ENCODE measurements at places on chromosomes 3 and 15.

- DNase-seq = no peak
These were observed 164.6 kb downstream of the SMAD6 start for GRCh38 chr15:66866656-66867055.

DNA sequence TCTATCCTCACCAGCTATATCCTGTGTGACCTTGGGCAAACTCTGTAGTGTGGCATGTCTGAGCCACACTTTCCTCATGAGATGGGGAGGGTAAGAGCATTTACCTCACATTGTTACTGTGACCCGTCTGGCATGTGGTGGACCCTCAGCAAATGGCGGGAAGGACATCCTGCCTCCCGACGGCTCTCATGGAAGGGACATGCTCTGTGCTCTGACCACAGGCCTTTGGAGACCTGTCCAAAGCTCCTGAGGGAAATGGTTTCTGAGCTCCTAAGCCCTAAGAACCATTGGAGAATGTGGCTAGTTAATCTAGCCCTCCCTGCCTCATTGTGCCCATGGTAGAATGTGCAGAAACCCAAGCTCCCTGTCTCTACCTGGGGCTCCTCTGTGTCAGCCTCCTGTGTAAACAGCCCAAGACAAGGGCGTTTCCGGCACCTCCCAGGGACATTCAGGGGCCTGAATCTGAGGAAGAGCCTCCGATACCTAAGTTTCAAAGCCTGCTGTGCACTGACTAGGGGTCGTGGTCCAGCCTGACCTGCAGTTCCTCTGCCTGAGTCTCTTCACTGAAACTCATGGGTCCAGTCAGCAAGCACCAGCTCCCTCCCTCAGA, 29.0 kb downstream of the XYLB start:
- DNase-seq = no peak

DNA sequence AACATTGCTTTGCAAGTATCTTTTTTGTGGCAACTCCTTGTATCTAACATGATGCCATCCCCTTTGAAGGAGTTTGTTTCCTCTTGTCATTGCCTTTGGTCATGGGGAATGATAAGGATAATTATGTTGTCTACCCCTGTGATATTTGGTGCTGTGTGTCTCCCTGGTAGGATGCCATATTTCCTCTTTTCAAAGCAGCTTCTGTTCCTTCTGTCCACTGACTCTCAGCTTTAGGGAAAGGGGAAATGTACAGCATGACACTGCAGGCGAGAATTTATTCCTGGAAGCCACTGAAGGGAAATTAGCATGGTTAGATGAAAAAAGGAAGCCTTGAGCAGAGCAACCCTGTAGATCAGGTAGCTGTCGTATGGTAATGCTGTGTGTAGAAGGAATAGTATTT, 576.7 kb downstream of the CADM2 start:
- DNase-seq = no peak

DNA sequence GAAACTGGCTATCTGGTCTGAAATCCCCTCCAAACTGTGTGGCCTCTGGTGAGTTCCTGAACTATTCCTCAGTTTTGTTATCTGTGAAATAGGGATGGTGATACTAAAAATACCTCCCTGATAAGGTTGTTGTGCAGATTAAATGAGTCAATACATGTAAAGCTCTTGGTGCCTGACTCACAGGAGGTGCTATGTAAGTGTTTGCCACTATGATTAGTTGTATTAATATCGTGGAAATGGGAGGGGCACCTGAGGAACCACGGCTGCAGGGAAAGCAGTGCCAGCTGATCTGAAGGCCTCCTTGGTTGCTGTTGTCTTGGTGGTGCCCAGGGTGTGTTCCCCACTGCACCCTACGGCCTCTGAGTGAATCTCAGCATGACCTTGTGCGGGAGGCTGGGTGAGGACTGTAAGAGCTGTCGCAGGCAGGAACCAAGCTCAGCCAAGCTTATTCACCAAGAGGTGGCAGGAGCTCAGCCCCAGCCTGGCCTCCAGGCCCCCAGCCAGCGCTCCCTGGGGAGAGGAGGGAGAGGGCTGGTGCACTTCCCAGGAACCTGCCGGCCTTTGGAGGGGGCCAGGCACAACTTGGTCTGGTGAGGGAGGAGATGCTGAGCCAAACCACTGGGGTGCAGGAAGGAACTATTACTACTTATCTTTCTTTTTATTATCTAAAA, 44.8 kb upstream of the CCDC174 start:
- no peak for DNase-seq

DNA sequence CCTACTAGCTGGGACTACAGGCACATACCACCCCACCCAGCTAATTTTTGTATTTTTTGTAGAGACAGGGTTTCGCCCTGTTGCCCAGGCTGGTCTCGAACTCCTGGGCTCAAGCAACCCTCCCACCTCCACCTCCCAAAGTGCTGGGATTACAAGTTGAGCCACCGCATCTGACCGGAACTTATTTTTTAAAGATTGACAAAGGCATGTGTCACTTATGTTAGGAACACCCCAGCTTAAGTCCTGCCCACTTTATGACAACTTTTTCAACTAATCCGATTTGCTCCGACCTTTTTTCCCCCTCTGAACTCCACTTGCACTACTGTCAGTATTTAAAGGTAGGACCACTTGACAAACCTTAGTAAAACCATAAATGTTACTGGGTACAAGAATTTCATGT, 211.6 kb upstream of the NR2E3 start:
- no peak for DNase-seq

DNA sequence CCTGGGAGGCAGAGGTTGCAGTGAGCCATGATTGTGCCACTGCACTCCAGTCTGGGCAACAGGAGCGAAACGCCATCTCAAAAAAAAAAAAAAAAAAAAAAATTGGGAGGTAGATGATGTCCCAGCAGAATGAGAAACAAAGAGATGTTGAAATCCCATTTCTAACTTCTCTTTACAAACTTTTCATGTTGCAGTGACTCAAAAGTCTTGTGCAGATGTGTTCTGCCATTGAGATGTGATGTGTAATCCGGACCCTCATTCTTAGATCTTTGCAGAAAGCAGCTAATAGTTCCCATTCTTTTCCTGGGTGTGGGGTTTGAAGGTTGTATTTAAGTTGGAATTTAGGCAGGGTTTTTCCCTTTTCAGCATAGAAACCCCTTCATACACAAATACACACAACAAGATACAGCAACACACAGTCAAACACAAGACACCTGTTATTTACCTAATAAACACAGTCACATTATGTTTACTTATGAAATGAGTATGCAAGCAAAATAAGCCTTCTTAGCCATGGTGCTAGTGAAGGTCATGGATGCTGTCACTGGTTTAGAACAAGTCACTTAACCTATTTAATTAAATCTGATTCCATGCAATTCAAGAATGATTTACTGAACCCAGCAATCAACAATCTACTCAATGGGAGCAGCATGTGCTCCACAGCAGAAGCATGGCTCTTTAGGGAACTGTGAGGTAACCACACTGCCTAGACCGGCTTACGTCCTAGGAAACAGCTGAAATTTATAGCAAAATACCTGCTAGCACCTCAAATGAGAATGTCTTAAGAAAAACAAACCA, 14.9 kb downstream of the SIAH2 start:
- DNase-seq = no peak

DNA sequence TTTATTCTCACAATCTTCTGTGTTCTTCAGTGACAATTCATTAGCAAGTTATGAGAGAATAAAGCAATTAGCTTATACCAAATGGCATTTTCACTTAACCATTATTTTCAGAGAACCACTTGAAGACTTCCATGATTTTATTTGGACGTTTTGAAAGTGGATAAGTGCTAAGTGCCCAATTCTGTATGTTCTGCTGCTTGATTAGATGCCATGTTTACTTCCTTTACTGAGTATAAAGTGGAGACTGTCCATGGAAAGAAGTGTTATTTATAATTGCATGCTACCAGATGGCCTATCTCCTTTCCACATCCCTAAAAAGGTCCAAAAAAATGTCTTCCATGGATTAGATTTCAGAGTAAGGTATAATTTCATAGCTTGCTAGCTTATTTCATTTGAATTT, 69.6 kb downstream of the SUMF1 start:
- no peak for DNase-seq
